Mesenteric fat pad (tissue), 1 donor: ENCODE measurements at places on chromosomes 1 and 21. TPM values are rescaled to one million over a fixed set of nuclear protein-coding genes. Genes with fewer than 3 reads are reported as not detected.

The CCDC27 gene
- total RNA-seq: not detected

GRCh38 chr1:48470481-48470855 is 1.5 kb downstream of the SPATA6 start:
- DNase-seq: no peak

- DNase-seq: no peak
Observed at GRCh38 chr1:216742625-216743024, 19.4 kb upstream of the ESRRG start.

The SEC16B gene
- total RNA-seq: 2.9 TPM

The NAXE gene
- total RNA-seq: 55.1 TPM

The KTI12 gene
- total RNA-seq: 9.7 TPM

DNA sequence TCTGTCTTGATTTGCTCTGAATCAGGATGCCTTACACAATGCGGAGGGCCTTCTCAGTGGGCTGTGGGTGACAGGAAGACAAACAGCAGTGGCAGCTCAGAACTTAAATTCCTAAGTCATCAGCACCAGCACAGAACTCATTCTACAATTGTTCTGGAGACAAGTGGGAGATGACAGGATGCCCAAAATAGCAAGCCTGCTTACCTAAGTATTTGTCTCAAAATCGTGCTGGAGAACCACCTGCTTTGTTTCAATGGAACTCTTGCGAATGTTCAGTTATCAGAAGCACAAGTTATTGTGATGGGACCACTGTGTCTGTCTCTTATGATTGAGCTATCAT is 76.1 kb downstream of the VCAM1 start:
- no peak for DNase-seq
